GM18507 (cell line): ENCODE measurements at places on chromosomes 2 and 18.

- no peak for DNase-seq
Observed at GRCh38 chr2:8169443-8169842, 512.4 kb upstream of the ID2 start.

DNA sequence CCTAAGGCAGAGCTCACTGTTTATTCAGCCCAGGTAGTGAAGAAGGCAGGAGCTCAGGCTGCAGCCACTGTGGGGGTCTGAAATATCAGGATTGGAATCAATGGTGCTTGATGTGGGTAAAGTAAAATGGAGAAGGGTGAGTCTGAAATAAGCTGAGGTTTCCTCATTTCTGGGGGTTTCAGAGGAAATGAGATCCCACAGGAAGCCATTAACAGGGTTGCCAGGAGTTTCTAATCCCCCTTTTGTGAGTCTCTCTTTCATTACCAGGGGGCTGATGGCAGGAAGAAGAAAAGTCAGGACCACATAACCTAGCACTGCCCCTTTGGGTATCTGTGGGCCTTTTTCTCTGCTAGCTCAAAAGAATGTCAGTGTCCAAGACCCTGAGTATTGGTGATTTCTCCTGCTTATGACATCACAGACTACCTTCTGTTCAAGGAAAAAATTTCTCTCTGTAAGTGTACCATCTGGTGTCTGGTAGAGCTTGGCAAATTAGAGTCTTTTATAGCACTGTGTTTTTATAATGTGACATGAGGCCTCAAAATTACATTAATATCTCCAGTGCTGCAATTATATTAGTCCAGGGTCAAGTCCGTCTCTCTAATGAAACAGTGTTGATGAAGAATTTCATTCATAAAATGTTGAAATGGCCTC is 56.0 kb downstream of the LBH start:
- DNase-seq, result no peak

DNA sequence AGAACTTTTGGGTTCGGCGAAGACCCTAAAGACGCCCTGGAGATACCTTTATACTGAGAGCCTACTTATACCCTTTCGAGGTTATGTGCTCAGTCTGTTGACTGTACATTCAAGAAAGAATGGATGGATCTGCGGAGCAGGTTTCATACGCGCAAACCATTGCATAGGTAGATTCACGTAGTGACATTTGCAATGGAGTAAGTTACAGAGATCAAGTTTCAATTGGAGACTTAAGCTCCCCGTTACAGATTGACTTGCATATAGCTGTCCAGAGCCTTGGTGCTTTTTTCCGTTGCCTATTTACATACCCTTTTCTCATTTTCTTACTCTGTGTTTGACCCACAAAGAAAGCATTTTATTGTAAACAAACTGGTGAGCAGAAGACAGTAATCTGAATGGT is 923 bp downstream of the PSMD1 start:
- DNase-seq, result no peak

- no peak for DNase-seq
Observed at GRCh38 chr2:48419884-48420511, 110.0 kb upstream of the STON1 start.

DNA sequence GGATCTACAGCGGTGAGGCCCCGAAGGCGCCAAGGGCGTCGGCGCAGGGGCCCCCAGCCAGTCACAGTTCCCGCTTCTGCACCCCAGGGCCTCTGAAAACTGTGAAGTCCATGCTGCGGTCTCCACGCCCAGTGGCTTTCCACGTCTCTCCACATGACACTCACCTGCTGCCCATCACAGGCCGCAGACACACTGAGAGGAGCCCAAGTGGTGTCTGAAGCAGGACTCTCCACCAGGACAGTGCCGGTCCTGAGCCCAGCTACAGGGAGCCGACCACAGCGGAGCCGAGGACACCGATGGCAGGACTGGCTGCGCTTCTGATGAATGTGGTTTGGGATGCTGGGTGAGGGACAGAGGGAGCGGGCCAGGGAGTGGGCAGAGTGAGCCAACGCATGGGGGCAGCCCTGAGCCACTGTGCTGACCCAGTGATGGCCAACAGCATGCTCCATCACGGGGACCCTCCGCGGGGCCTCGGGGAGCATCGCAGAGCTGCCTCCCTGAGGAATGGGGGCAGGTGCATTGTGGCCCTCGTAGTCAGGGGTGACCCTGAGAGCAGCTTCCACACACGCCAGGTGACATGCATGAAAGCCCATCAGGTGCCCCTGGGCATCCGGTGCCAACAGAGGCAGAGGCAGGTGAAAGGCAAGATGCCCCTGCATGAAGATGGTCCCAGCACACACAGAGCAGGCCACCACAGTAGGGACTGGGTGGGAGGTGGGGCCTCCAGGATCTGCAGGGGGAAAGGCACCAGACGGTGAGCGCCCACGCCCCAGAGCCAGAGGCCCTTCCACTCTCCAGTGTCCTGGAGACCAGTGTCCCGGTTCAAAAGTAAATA is 116.6 kb downstream of the HDAC4 start:
- no peak for DNase-seq

GRCh38 chr2:236928380-236929037 is 157.2 kb upstream of the COPS8 start:
- DNase-seq, result no peak

GRCh38 chr2:231933916-231934401 is 7.8 kb upstream of the NPPC start:
- DNase-seq, result no peak

DNA sequence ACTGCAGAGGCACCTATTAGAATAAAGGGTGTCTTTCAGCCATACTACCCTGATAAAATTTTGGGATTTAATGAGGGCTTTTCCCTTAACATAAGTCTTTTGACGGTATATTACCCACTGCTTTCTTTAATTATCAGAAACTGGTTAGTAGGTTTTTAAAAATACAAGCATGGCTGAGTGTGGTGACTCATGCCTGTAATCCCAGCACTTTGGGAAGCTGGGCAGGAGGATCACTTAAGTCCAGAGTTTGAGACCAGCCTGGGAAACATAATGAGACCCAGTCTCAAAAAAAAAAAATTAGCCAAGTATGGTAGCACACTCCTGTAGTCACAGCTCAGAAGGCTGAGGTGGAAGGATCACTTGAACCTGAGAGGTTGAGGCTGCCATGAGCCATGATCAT is 16.1 kb downstream of the CPSF3 start:
- no peak for DNase-seq

DNA sequence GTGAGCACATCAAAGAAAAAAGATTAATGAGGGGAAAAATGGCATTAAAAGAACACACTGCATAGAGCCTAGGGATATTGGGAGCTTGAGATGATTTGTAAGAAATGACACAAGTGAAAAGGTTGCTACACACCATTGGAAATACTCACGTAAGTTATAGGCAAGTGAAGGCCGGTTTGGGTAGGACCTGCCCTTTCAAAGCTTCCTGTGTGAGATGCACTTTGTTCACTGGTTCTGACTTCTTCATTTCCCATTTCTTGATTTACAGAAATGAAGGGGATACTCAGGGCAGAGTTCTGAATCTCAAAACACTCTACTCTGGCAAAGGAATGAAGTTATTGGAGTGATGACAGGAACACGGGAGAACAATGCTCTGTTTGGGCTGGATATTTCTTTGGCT is at the start of gene IL18RAP:
TSS of gene IL18RAP (plus strand) at position 251 of the 400 bp plus-strand sequence. CDS start at position 369, 118 bp downstream.
- no peak for DNase-seq

- DNase-seq, result no peak
Observed at GRCh38 chr2:204150721-204151120, 214.2 kb downstream of the ICOS start.

- no peak for DNase-seq
Observed at GRCh38 chr18:49279041-49279440, 181.4 kb downstream of the DYM start.

DNA sequence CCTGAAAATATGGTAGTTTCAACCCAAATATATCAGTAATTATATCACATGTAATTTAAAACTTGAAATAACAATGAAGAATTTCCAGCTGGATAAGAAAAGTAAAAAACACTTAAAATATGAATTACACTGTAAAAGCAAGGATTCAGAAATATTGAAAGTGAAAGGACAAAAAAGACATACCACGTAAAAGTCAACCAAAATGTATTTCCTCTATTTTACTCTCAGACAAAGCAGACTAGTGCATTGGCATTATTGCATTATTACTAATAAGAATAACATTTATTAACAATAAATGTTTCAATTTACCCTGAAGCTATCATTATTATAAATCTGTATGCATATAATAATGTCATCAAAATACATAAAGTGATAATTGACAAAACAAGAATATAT is 445.1 kb upstream of the TRIB2 start:
- no peak for DNase-seq

DNA sequence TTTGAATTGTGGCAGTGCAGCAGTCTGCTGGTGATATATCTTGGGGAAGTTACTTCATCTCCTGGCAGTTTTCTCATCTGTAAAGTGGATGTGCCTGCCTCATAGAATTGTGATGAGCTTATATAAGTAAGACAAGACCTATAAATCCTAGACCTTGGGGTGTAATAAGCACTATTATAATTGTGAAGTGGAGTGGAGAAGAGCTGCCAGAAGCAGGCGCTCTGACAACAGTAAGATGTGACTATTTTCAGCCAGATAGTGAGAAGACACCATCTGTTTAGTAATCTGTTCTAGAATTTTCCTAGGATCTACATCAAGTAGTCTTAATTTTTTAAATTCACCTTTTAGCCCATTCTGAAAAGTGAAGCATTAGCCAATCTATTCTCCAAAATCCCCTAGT is 85.6 kb upstream of the TSPYL6 start:
- DNase-seq, result no peak

GRCh38 chr2:121696410-121696930 is 40.2 kb downstream of the NIFK start:
- DNase-seq, result no peak

- peak; percentile 81 for DNase-seq
Observed at GRCh38 chr2:23351388-23352141, 33.4 kb upstream of the KLHL29 start.

DNA sequence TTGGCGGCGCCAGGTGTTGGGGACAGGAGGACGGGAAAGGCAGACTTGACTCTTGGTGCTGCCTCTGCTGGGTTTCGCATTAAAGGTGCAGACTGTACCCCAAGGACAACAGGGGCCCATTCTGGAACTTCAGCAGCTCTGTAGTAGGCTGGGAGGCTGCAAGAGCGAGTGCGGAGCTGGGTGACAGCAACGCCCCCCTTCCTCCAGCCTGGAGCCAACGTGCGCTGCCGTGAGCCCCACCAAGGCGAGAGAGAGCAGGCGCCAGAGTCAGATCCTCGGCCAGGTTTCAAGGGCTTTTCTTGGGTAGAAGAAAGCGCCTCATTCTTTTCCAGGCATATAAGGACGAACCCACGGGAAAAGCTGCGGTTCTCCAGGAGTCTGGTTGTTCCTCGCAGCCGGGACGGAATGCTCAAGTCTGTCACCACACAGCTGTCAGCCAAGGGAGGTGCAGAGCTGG is 1.9 kb downstream of the DOK6 start:
- DNase-seq, result no peak

- no peak for DNase-seq
Observed at GRCh38 chr2:199458806-199459285, 1.1 kb upstream of the SATB2 start.

- no peak for DNase-seq
Observed at GRCh38 chr2:229282758-229283546, 11.9 kb upstream of the PID1 start.

DNA sequence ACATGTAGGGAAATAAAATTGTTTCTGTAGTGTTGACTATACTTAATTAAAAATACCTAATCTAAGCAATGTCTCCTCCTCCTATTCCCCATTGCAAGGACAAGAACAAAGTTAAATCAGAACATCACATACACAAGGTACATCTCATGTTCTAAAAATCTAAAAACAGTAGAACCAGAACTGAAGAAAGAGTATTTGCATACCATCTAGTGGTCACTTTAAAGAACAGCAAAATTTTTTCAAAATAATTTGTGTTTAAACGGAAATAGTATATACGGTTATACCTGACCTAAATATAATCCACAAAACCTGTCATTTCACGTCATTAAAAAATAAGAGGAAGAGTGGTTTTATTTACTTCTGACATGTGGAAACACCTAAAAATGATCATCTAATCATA is 294.3 kb upstream of the KCNH7 start:
- no peak for DNase-seq

- DNase-seq, result no peak
Observed at GRCh38 chr2:37098416-37099118, 14.2 kb downstream of the GPATCH11 start.

GRCh38 chr2:85712336-85712735 is 18.2 kb downstream of the GNLY start:
- no peak for DNase-seq

DNA sequence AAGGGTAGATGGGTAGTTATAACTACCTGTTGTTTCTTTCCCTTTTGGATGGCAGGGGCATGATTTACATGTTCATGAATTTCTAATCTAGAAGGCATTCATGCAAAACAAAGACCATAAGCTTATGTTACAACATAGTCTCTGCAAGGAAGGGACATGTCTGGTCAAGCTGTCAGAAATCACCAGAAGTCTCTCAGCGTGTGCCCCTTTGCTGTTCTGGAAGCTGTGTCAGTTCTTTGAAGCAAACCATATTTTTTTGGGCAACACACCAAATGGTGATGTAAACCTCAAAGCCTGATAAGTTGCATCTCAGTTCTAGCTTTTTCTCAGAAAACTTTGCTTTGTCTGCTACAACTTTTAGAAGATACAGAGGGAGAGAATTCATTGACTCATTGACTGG is 173.5 kb upstream of the CTAGE1 start:
- no peak for DNase-seq

DNA sequence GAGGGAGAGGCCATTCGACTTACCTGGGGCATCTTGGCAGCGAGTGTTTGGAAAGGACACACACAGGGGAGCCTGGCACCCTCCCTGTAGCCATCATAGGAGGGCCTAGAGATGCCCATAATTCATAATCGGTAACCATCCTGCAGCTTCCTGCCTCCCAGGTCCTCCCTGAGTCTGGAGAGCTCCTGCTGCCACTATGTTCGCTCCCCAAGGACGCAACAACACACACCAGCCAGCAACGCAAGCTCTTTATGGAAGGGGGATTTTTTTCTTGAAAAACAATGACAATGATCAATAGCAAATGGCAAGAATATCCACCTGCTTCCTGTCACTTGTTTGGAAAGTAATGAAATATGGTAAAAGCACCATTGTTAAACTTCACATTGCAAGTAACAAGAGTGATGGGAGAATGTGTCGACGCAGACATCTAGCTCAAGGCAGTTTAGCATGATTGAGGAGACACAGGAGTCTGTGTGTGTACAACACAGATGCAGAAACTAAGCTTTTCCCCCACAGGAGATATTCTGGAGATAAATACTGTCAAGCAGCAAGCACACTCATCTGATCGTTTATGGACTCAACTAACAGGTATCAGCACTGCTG is 24.9 kb upstream of the CREG2 start:
- DNase-seq, result no peak

DNA sequence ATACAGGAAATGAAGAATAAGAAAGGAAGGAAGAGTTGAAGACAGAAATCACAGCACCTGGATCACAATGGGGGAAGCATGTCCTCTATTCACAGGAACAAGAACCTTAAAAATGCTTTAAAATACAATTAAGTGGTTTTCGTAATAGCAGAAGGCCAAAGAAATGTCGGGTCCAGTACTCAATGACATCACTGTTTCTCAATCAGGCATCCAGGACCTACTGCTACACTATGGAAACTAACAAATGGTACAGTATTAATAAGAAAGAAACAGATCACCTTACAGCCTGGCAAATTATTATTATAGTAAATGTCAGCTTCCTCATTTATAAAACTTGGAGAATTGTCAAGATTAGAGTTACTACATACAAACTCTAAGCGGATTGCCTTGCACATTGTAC is 15.8 kb downstream of the HNRNPLL start:
- DNase-seq, result no peak
